Esophagus squamous epithelium (tissue), 5 donors: ENCODE measurements at places on chromosomes 5 and 9.

DNA sequence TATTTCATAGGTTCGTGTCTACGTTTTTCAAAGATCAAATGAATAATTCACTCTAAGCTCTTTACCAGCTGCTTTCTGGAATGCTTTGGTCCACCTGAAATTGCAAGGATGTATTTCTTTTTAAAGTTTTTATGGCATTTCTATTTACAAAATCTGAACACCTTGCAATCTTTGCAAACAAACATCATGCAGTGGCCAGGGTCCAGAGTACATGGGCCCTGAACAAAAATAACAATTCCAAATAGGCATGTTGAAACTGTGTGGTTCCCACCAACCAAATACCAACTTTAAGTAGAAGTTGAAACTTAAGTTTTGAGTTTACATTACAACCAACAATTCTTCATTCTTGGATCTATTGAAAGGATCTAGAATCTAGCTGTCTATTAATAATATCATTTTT is 180.1 kb upstream of the FTMT start:
- DNase-seq, result no peak

DNA sequence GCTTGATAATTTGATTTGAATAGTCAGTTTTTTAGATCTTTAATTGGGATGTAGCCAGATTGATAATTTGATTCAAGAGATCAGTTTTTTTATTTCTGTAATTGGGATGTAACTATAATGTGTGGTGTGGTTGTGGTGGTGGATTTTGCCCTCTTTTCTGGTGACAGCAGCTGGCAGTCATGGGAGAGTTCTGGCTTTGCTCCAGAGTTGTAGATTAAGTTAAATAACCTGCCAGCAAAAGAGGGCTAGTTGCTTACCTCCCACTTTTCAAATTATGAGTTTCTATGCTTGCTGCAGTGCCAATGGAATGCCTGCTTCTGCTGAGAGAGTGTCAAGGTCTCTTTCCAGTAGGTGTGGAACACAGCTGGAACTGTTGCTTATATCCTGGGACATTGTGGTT is 315.1 kb downstream of the CCDC171 start:
- DNase-seq, result no peak

DNA sequence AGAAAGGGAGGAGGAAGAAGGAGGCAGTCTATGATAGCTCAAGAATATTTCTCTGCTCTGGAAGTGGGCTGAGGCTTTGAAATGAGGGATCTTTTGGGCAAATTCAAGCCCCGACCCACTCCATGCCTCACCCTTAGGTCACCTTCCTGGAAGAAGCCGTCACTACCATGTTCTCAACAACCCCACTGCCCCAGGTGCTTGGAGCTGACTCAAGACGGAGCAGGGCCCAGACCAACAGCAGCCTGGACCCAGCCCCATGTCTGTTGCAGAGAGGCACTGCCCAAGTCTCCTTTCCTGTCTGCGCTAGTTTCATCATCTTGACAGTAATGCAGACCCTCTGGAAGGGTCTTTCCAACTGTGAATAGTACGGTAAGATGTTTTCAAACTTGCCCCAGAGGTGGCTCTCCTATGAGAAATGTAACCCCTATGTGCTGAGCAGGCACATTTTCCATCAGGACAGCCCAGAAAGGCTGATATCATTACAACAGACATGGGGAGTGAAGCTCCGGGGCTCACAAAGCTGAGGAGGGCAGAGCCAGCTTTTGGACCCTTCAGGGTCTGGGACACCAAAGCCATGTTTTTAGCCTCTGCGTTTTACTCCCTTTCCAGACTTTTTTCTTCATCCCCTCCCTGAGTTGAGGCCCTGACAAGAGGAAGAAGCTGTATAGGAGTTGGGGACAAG is 128.2 kb upstream of the LARP1 start:
- DNase-seq, result no peak

DNA sequence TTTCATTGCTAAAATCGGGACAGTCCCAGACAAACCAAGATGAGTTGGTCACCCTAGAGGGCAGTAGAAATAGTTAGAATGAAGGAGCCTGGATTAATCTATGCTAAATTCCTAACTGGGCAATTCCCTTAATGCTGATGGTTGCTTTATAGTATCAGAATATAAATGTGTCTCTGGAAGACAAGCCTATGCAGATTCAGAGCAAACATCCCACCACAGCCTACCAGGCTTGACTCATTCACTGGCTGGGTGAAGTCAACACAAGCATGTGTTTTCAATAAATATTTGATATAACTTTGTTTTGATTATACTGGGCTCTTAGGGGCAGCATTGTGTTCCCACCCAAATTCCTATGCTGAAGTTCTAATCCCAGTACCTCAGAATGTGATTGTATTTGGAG is 79.3 kb downstream of the RMI1 start:
- DNase-seq, result no peak

DNA sequence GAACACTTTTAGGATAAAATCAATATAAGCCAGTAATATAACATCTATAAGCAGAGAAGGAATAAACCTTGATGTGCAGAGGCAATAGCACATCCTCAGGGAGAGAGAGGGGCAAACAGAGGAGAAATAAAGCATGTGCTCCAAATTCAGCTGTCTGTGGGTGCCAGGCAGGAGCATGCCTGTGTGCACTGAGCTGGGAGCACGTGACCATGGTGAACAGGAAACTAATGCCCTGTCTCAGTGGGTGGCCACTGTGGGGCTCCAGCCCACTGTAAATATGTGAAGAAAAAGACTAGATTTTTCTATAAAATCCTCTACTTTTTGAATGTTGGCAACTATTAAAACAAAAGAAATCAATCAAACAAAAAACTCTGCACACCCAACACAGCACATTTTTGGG is 55.3 kb downstream of the FYB1 start:
- no peak for DNase-seq

GRCh38 chr9:82057805-82058204 is 69.2 kb downstream of the SPATA31D1 start:
- DNase-seq, result no peak

DNA sequence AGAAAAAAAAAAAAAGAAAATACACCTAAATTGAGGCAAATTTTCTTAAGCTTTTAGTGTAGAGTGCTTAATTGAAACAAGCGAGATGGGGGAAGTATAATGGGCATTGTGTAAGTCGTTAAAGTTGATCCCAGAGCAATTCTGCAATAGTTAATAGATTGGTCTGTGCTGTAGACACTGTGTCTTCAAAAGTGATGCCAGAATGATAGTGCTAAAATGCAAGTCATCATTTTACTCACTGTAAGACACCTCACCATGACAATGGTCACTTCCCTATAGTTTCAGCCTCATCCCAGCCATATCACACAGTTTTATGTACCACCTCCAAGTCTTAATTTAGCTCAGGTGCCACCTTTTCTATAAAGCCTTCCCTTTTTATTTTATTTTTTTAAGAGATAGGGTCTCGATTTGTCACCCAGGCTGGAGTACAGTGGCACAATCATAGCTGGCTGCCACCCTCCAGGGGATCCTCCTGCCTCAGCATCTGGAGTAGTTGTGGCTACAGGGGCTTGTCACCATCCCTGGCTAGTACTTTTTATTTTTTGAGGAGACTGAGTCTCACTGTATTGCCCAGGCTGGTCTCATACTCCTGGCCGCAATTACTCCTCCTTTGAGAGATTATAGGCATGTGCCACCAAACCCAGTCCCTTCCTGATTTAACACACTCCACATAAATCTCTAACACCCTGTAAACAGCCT is 6.2 kb downstream of the COX7C start:
- no peak for DNase-seq

GRCh38 chr9:20570087-20570486 is 52.2 kb downstream of the MLLT3 start:
- no peak for DNase-seq

DNA sequence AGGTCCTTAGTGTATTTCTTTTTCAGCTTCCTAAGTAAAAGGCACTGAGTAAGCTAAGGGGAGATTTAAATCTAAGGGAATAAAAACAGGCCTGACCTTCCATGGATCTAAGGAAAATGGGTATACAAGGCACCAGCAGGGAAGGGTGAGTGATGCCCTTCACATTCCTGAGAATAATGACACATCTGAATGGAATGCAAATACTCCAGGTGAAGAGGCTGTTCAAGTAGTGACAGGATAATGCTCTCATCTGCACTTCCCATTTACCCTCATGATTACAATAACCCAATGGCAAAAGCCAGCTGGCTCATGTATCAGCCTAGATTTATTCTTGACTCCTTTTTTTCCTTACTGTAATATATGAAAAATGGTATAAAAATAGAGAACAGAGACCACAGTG is 216.2 kb upstream of the ACTBL2 start:
- DNase-seq, result no peak

GRCh38 chr5:149006426-149006825 is 56.4 kb downstream of the SH3TC2 start:
- no peak for DNase-seq

DNA sequence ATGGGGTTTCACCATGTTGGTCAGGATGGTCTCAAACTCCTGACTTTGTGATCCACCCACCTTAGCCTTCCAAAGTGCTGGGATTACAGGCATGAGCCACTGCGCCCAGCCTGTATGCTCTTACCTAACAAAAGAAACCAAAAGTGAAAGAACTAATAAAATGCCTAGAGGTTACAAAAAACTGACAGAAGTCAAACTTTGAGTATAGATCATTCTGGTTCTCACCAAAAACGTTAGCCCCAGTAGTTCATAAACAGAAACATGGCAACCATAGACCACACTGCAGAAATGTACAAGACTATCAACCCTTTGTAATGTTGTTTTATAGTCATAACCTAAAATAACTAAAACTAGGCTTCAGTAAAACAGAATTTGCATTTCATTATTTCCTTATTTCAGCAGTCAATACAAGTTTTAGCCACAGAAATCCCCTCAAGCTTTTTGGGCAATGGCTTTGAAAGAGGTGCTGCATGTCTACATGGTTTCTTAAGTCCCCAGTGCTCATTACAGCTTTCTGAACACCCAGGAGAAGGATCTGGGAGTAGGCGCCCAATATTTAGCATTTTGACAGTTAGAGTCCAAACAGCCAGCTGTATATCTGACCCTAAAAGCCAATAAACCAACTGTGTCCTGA is 72.5 kb downstream of the EPB41L4A start:
- no peak for DNase-seq

DNA sequence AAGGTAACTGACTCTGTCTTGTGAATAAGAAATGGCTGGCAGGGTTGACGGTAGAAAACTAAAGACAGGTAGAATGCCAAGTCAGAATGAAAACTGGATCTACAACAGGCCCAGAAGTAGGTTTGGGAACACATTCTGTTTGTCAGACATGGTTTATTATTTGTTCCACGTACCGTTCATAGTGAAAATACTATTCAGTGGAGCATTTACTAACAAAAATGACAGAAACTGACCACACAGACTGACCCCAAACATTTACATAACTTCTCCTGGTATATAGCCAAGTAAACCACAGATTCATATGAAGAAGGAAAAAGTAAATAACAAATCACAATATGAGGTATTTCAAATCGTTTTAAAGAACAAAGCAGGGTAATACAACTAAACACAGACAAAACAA is 73.7 kb downstream of the SLC38A9 start:
- no peak for DNase-seq

DNA sequence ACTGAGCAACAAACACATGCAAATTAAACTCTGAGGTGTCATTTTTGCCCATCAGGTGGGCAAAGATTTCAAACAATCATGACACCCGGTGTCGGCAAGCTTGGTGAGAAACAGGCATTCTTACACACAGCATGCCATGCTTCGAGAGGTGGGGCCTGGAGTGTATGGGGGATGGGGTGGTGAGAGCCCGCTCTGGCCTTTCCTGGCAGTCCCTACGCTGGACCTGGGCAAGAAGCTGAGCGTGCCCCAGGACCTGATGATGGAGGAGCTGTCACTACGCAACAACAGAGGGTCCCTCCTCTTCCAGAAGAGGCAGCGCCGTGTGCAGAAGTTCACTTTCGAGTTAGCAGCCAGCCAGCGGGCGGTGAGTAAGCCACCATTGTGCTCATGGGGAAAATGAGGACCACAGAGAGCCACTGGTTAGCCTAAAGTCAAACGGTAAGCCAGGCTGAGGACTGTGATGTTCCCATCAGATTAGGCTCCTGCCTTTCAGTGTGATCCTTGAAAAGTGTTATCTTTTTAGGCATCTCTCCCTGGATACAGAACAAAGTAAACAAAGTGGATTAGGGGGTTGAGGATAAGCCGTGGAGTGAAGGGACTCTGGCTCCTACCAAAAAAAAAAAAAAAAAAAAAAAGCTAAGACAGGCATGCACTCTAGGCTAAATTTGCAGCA is 9.4 kb downstream of the MYOZ3 start:
- DNase-seq, result no peak

DNA sequence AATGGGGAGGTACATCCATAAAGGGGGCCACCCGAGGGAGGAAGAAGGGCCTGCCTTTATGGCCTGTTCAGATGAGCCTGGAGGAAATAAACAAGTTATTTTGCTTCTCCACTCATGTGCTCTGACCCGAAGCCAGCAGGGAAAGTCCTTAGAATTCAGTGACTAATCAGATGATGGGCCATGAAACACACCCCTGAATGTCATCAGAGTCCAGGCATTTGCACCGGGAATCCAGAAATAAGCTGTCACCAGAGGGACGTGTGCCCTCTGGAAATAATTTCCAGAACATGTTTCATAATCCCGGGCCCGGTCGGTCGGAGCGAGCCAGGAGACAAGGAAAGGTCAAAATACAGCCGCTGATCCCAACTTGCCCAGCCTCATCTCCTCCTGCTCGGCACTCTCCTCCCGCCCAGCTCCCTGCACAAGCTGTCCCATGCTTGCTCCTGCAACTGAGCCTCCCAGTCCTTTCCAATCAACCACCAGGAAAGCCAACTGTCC is 73.6 kb upstream of the ZNF622 start:
- DNase-seq, result no peak

DNA sequence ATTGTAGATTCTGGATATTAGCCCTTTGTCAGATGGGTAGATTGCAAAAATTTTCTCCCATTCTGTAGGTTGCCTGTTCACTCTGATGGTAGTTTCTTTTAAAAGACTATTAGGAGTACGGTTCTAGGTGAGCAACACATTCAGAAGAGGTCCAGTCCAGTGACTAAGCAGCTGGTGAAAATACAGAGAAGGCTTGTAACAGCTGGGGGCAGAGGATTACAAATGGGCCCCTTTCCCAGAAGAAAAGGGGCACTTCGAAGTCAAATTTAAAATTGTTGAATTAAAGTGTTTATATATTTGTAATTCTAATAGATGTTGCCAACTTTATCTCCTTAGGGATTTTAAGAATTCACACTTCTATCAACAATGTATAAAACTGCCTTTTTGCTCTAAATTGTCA is 720.5 kb downstream of the TLE4 start:
- no peak for DNase-seq

DNA sequence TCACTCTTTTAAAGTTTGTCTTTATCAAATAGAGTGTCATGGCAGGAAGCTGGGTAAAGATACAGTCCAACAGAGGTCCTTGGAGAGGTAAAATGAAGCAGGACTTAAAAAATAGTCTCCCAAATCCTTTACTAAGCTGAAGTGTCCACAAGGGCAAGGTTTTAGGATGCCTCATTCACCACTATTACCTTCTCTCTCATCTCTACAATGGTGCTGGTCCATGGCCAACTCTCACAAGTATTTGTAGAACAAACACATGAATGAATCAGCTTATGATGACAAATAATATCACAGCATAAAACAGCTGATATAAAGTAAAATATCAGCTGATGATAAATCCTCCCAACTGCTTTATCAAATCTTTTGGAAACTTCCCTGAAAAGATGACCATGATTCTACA is 162.3 kb upstream of the ZNF462 start:
- DNase-seq, result no peak
